Stimulated activated CD4-positive, alpha-beta T cell treated with anti-CD3 and anti-CD28 coated beads, Interleukin-12 subunit alpha, Interleukin-12 subunit beta, amount 100 ng/mL, for 24 hours (primary cell): ENCODE measurements at places on chromosomes 2 and 18.

DNA sequence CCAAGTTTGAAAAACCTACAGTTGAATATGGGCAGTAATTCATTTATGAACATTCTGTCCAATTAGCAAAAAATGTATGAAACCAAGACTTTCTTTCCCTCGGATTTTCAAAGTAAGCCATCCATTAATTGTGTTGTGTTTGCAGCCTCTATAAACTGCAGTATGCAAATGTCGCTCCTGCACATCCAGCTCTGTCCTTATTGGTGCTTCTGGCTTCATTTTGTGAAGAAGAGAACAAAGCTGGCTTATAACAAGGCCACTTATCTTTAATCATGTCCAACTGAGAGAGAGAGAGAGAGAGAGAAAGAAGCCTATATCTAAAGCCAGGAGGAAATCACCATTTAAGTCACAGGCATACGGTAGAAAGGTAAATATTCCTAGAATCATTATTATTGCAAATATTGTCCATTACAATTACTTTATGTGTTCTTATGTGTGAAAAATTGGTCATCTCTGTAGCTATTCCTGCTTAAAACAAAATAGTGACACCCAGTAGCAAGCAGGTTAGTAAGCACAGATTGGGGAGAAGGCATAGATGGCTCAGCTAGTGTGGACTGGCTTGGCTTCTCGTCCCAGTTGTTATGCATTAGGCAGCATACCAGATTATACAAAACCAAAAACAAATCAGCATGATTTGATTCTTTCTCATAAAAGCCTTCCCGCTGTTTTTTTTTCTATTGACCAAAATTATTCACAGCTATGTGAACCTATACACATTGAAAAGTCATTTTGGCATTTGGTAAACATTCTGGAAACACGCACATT lies 726.4 kb upstream of the SOX11 start:
- DNase-seq, result no peak

GRCh38 chr2:126963390-126963789 lies 64.7 kb downstream of the TEX51 start:
- no peak for DNase-seq

- DNase-seq, result no peak
Measured at GRCh38 chr2:209875270-209875669, 103.6 kb downstream of the UNC80 start.

DNA sequence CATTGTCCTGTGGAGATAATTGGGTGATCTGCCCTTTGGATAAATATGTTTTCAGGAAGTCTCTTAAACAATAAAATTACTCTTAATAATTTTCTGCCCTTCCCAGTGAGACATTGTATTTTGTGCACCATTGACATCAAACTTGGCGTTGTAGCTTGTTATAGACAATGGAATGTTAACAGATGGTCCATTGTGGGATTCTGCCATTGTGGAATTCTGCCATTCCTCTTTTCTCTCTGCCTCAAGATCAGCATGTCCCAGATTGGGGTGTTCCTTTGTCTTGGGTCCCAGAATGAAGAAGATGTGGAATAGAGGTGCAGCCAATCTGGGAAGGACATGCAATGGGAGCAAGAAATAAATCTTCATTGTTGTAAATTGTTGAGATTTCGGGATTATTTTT lies 15.1 kb upstream of the LDAH start:
- no peak for DNase-seq

DNA sequence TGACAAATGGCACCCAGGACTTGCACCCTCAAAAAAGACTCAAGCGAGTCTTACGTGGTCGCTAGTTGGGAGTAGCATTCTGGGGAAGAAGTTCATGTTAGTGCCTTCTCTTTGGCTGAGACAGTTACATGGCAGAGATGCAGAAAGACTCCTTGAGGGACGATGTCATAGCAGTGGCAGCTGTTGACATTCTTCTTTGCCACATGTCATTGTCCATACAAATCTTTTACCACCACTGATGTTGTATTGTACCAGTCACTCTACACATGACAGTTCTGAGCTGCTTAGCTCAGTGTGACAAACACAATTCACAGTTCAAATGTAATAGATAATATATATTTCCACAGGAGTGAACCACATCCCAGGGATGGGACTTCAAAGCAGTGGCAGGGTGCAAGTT lies 197.1 kb downstream of the TCF4 start:
- DNase-seq, result no peak

GRCh38 chr2:240930631-240931318 lies 24.6 kb downstream of the CROCC2 start:
- DNase-seq, result no peak

DNA sequence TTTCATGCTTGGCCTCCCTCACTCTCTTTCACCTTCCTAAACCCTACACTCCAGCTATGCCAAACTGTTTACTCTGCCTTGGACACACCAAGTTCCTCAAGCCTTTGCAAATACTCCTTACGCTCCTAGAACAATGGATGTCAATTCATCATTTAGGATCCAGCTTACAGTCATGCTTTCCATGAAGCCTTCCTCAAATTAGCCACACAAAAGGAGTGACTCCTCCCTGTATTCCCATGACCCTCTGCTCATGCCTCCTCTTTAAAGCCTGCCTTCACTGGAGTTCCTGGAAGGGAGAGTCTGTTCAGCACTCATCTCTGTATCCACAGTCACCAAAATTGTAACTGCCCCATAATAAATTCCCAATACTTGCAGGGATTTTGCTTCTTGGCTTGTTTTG lies 721 bp upstream of the EHD3 start:
- DNase-seq, result no peak

DNA sequence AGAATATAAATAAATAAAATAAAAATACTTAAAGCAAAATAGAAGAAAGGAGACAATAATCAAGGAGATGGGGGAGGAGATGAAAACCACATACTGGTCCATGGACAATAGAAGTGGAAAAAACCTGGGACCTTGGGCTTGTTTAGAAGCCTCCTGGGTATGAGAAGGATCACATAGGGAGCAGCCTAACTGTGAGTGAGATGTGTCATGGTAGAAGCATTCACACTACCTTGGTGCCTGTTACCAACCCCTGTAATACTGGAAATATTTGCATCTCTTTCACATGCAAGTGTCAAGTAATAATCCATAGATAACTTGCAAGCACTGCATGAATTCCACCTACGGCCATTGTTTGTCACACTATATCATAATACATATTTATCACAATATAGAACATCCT lies 23.2 kb upstream of the RNF103 start:
- DNase-seq, result no peak

DNA sequence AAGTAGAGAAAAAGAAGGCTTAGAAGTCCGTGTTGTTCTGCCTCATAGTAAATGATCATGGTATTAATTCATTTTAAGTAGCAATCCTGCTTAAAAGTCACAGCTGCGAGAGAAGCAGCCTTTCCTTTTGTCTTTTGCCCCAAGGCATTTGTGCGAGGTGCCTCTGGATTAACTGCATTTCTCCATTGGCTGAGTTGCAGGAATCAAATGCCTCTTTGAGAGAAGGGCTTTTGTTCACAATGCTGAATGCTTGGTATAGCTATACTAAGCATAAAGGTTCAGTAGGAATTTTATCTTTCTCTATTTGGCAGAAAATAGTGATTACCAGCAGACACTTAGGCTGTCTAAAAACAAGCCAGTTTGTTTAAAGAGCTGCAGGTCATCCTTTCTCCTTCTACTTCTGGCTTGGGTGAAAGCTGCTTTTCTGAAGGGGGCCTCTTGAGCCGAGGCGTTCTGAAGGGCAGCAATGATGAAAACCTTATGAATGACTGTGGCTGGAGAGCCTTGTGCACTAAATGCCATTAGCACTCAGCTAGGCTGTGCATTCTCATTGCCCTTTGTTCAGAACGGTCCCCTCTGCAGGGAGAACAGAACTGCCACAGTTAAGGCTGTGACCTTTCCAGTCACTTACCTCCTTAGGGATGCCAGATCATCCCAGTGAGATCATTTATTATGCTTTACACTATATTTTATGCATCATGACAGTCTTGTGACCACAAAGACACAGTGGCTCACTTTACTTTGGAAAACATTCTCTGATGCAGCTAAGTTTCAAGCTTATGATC lies 68.8 kb upstream of the TMEM87B start:
- no peak for DNase-seq

GRCh38 chr2:176856683-176857082 lies 355.9 kb upstream of the HNRNPA3 start:
- DNase-seq, result no peak

GRCh38 chr2:237614151-237614720 lies 13.2 kb upstream of the LRRFIP1 start:
- no peak for DNase-seq

DNA sequence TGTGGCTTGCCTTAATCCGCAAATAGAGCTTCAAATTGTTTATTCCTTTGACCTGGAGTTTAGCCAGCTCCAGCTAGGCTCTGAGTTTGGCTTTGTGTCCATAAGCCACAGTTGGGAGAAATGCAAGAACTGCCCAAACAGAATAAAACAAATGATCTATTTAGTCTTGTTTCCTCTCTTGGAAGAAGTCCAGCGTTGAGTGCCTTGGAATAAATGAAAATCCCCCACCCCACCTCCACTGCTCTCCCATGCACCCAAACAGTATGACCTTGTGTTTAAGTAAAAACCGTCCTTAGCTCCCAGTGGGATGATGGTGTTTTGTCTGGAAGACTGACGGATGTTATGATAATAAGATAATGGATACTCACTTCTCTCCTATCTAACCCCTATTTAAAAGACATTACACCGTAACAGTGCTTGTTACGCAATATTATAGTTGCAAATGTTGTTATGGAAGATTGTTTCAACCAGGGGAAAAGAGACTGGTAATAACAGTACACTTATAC lies 3.2 kb upstream of the SERPINE2 start:
- no peak for DNase-seq

GRCh38 chr2:85865539-85866164 lies 23.1 kb downstream of the ST3GAL5 start:
- no peak for DNase-seq

- DNase-seq, result no peak
Measured at GRCh38 chr2:191465766-191466420, 212.0 kb upstream of the NABP1 start.

DNA sequence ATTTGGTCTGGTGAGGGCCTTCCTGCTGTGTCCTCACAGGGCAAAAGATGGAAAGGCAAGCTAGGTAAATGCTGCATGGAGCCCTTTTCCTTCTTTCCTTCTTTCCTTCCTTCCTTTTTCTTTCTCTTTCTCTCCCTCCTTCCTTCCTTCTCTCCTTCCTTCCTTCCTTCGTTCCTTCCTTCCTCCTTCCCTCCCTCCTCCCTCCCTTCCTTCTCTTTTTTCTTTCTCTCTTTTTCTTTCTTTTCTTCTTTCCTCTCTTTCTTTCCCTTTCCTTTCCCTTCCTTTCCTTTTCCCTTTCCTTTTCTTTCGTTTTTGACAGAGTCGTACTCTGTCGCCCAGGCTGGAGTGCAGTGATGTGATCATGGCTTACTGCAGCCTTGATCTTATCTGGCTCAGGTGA lies 23.1 kb upstream of the C2orf74 start:
- no peak for DNase-seq

DNA sequence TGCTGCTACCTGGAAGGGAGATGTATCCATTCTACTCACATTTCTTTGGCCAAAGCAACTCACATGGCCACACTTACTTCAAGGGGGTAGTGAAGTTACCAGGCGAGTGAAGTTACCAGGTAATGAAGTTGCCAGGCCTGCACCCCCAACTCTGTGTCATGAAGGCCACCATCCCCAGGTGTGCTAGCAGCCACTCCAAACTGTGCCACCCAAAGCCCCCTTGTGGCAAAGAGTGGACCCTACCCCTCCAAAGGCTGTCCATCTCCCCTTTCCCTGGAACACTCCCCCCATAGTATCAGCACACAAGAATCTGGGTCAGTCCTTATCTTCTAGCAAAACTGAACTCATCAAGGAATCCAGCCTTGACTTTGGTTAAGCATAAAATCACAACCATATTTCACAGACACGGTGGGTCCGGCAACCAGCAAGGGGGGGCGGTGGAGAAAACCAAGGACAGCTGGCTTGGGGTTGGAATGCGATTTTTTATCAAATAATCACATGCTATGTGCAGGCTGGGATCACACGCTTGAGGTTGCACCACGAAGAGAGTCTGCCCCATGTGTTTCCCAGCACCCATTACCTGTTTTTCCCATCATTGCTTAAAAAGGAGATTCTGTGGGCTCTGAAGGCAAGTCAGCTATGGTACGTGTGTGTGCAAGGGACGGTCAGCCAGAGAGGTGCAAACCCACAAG lies 60.9 kb downstream of the ZFP36L2 start:
- no peak for DNase-seq

DNA sequence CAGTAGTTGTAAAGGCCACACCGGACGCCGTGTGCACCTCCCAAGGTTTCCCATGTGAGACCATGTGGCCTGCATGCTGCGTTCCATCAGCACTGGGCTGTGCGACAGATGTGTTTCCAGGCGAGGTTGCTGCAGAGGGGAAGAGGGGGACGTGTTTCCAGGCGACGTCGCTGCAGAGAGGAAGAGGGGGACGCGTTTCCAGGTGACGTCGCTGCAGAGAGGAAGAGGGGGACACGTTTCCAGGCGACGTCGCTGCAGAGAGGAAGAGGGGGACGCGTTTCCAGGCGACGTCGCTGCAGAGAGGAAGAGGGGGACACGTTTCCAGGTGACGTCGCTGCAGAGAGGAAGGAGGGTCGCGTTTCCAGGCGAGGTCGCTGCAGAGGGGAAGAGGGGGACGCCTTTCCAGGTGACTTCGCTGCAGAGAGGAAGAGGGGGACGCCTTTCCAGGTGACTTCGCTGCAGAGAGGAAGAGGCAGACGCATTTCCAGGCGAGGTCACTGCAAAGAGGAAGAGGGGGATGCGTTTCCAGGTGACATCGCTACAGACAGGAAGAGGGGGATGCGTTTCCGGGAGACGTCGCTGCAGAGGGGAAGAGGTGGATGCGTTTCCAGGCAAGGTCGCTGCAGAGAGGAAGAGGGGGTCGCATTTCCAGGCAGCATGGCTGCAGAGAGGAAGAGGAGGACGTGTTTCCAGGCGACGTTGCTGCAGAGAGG lies 24.5 kb downstream of the NFATC1 start:
- DNase-seq, result no peak

DNA sequence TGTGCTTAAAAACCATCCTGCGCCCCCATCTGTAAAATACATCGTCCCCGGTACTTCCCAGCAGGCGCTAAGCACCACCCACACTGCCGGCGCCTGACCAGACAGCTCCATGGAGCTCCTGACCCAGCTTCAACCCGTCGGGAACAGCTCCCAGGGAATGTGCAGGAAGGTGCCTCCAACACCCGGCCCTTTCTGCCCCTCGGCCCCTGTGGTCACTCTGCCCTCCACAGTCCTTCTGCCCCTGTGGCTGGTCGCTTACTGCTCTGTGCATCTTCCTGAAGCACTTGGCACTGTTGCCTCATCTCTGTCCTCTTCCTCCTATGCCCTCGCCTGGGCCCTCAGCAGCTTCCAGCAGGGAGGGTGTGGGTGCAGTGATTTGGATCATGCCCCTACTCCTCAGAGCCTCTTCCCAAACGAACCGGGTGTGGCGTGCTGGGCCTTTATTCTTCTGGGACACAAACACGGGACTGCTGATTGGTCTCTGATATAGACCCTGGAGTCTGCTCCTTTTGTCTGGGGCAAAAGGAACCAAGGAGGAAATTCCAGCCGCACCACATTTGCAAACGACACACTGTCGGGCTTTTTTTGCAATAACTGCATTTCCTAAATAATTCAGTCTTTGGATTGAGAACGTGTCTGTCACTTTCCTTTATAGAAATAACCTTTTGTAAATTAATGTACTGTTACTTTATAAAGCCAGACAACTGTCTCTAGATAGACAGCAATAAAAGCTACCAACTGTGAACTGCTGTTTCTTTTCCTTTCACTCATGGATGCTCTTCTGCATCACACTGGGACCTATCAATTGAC lies 65.9 kb downstream of the ADI1 start:
- no peak for DNase-seq
